Kidney capillary endothelial cell (primary cell): ENCODE measurements at places on chromosomes 12 and 14.

- DNase-seq = no peak
These were observed 40.7 kb downstream of the NKX2-1 start for GRCh38 chr14:36479344-36479743.

DNA sequence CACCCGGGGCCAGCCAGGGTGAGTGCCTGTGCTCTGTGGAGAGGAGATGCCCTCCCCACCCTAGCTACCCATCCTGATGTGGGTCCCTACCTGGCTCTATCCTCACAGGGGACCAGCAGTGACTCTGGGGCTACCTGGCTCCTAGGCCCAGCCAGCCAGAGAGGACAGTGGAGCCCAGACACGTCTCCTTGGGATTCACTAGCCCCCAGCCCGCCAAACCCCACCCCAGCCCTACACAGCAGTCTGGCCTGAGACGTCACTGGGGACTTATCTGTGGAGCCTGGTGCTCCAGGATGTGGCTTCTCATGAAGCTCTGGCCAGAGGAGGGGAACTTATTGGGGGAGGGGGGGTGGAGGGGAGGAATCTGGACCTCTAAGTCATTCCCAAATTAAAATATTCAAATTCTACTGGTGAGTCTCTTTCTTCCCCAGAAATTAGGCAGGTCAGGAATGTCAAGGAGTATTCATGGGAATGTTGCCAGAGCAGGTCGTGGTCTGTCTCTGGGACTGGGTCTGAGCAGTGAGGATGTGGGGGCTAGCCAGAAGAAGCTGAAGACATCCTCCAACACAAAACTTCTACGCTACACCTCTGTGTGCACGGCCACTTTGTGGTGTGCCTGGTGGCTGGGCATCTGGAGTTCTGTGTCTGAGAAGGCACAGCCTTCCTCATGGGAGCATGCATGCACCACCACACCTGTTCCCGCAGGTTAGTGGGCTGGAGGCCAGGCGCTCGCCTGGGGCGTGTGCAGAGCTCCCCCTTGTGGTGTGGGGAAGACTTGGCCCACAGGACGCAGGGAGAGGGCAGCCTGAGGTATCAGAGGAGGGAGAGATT lies 2.7 kb downstream of the CMTM5 start:
- DNase-seq = peak; percentile 20

GRCh38 chr14:55212634-55213033 lies 21.2 kb upstream of the DLGAP5 start:
- DNase-seq = no peak

DNA sequence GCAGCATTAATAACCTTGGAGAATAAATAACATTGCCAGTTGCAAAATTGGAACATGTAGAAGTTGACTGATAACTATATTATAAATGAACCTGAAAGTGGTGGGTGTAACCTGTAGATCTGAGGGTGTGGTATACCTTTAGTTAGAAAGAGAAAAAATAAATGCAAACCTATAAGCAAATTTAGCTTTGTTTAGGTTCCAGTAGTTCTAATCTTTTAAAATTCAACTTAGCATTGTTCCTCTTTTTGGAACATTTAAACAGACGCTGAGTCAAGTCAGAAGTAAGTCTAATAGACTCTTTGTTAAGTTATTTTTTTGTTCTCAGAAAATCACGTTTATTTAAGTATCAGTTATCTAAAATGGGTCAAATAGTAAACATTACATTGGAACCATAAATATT lies 120.0 kb downstream of the DNAI7 start:
- DNase-seq = no peak

GRCh38 chr12:131089531-131090273 lies 136.0 kb downstream of the ADGRD1 start:
- no peak for DNase-seq

DNA sequence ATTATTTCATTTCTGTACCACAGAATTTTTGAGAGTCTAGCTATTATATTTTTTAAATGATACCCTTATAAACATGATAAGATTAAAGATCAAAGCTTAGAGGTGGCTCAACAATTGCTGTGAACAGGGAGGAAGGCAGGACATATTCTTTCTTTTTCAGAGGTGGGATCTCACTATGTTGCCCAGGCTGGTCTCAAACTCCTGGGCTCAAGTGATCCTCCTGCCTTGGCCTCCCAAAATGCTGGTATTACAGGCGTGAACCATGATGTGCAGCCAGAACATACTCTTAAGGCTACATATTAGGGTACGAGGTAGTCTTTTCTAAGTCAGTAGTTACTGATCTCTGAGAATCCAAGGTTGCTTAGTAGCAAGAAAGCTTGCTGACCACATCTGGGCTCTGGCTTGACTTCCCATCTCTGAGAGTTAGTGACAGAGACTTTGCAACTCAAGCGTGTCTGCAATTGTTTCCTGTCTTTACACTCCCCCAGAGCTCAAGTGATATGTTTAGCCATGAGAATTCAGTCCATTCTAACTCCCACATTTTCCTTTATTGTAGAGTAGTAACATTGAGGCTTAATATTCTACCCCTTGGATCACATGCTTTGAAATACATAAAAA lies 8.6 kb downstream of the RAB5B start:
- DNase-seq = no peak

DNA sequence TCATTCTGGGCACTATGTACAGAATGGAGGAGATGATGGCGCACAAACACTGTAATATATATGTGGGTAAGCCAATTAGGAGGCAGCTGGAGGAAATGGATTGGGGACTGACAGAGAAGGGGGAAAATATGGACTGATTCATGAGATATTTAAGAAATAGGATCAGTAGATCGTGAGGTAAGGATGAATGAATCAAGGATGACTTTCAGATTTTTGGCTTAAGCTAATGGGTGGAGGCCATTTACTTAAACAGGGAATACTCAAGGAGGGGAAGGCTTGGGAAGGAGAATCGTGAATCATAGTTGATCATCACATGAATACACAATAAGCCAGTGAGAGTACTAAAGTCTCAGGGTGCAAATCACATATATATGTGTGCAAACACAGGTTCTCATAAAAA lies 11.2 kb upstream of the GNPNAT1 start:
- DNase-seq = no peak

DNA sequence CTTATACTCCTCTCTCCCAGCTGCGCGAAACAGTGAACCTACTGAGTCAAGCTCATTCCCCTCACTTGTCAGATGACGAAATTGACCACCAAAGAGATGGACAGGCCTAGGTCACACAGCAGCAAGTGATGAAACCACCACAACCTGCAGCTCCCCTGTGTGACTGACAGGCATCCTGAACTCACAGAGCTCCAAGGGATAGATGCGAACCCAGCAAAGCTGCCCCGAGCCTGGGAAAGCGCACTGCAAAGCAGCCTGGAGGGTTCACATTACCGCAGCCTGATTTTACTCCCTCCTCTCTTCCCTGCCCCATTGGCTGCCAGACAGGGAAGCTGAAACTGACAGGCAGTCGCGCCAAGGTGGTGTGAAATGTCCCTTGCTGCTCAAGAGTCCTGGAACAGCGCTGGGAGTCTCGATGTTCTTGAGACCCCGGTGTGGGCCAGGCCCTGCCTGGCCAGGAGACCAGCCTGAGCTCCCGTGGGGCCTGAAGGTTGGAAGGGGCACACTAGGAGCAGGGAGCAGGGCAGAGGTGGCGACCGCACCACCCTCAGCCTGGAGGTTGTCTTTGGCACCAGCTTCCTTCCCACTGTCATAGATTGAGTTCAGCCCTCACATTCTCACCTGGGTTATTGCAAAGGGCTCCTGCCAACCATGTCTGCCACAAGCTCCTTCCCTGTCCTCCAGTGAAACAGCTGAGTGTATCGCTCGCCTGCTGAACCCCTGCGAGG lies 36.3 kb downstream of the SNRNP35 start:
- no peak for DNase-seq

GRCh38 chr14:58078068-58078467 lies 73.9 kb downstream of the ARMH4 start:
- no peak for DNase-seq

DNA sequence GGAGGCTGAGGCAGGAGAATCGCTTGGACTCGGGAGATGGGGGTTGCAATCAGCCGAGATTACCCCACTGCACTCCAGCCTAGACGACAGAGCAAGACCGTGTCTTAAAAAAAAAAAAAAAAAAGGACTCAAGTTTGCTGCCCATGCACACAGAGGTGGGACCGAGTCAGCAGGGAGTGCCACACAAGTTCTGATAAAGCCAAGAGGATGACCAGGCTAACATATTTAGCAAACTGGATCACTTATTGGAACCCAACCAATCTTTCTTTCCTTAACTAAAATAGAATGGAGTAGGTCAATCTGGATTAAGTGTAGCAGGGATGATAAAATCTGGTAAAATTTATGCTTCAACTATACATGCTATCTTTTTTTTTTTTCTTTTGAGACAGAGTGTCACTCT lies 190.4 kb upstream of the FOXN3 start:
- no peak for DNase-seq

DNA sequence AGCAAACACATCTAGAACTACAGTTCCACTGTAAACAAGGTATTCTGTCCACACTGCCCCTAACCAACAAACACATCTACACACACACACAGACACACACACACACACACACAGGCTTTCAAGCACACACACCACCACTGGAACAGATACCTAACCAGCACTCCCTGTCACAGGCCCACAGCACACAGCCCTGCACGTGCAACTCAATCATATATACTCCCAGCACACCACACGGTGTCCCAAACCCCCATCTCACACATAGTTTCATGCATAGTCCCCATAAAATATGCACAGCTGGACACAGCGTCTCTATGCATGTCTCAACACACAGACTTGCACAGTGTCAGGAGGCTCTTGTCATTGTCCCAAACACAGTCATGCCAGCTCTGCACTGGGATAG lies 27.6 kb downstream of the KRT8 start:
- no peak for DNase-seq

DNA sequence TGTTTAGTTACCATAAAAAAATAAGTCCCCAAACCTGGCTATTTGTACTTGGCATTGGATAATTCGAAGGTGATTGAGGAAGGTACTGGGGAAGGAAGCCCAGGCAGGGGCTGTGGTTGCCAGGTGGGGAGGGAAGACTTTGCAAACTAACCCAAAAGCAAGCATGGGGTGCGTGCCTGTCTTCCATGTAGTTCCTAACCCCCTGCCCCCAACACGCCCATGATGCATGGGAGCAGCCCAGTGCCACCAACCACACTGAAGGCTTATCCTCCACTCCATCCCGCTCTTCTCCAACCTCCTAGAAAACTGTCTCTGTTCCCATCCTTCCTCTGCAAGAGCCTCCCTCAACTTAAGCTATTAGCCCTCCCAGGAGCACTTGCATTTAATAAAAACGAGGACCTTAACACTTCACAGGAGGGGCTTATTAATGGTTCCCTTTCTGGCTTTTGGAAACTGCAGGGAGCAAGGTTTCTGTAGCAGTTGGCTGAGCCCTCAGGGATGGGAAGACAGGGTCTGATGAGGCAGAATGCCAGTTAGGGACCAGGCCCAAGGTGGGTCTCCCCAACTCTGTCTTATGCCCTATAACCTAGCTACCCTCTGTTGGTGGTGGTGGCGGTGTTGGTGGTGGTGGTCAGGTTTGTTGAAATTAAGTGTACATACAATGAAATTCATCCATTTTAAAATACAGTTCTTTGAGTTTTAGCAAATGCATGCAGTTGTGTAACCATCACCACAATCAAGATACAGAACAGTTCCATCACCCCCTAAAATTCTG lies 96.0 kb downstream of the ZFP36L1 start:
- no peak for DNase-seq

GRCh38 chr12:29741342-29742241 lies 42.1 kb downstream of the TMTC1 start:
- DNase-seq = no peak

GRCh38 chr12:5577211-5577612 lies 145.3 kb downstream of the NTF3 start:
- no peak for DNase-seq

DNA sequence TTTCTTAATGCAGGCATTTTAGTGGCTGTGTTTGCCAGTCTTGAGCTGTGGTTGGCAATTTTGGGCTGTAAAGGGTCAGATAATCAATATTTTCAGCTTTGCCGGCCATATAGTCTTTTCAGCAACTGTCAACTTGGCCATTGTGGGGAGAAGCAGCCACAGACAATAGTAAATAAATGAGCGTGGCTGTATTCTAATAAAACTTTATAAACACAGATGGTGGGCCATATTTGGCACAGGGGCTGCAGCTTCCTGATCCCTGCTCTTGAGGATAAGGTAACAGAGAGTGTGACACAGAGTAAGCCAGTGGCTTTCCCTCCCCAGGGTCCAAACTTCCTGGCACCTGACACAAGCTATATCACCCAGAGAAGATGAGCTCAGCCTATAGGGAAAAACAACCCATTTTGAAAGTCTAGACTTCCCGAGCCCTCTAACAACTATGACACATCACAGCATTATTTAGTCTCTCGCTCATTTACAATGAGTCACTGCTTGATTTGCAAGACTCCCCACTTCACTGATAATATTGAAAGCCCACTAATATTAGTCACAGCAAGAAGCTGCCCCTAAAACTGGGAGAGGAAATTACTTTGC lies 163.1 kb upstream of the TMPO start:
- peak; percentile 95 for DNase-seq
